ENCODE measurements at places on chromosomes 11 and 22. TPM values are rescaled to one million over a fixed set of nuclear protein-coding genes. Genes with fewer than 3 reads are reported as not detected.
A peak's percentile ranks its signal among the peaks of the same experiment; 100 is the strongest.

DNA sequence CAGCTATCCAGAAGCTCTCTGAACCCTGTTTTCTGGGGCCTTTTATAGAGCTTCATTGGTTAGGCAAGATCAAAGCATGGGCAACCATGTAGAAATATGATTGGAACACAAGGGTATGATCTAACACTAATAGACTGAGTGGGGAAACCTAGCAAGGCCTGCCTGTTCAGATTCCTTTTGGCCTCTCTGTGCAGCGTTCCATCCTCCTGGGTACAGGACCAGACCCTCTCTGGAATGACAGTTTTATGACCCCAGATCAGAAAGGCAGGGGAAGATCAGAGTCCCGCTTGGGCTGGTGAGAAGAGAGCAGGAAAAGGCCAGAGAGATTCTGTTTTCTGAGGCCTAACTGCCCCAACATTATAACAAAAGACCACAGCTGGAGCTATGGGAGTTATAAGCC is 36.7 kb upstream of the VWA5A start:
- DNase-seq = no peak

Gene TMPRSS4
- not detected for total RNA-seq

DNA sequence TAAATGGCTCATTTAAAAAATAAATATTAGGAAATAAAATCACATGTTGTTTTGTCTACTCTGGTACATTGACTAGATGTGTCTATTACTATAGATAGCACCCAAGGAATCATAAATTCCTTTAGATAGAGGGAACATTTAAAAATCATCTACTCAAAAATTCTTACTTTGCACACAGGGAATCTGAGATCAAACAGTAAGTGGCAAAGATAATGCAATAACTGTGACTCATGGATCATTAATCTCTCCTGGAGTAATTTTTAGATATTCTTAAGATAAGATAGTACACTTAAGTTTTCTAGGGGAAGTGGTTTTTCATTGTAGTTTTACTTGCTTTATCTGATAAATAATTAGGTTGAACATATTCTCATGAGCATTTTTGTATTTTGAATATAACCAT is 468.9 kb downstream of the LUZP2 start:
- no peak for DNase-seq

Gene TBCEL
- 25.3 TPM for total RNA-seq

Gene MS4A15
- not detected for total RNA-seq

- no peak for DNase-seq
Observed at GRCh38 chr11:2445746-2446551, 1.1 kb downstream of the KCNQ1 start.

DNA sequence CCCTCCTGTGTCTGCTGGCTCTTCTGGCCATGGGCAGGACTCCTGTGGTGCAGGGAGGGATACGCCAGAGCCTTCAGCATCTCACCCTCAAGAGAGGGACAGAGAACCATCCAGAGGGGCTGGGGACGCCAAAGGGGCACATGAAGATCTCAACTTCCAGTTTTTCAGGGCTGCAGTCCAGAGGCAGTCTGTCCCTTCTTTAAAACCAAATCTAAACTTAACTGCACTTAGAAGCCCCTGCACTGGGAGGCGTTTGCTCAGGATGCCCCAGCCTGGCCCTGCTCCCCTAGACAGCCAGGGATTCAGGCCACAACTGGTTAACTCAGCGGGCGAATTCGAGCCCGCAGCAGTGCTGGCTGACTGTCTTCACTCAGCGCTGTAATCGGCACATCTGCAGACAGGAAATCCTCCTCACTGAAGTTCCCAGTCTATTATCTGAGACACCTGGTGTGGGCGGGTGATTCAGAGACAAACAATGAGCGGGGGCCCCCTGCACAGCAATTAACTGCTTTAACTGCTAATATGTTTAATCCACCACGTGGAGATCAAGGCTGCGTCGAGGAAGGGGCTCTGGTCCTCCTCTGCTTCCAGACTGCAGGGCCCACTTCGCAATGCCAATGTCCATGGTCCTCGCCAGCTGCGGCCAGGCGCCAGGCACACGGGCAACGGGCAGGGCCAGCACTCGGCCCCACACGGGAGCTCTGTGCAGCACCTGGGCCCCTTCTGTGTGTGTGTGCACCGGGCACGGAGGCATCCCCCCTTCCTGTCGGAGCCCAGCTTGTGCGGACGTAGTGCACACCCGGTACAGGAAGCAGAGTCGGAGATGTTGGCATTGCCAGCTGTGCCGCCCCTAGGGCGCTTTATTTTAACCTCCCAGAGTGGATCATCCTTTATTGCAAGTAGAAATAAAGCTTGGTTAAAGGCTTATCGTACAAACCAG is 36.9 kb upstream of the GNB1L start:
- DNase-seq = peak; percentile 76

GRCh38 chr11:79259800-79260199 is 181.0 kb downstream of the TENM4 start:
- no peak for DNase-seq

- no peak for DNase-seq
Observed at GRCh38 chr22:42964994-42965699, 49.8 kb downstream of the PACSIN2 start.

- DNase-seq = no peak
Observed at GRCh38 chr11:65898656-65899355, 1.4 kb downstream of the FOSL1 start.

- DNase-seq = peak; percentile 85
Observed at GRCh38 chr11:29306527-29306926, 710.3 kb downstream of the KCNA4 start.

All from pulmonary artery endothelial cell (primary cell).